Astrocyte (in vitro differentiated cells and primary cell): ENCODE measurements at places on chromosomes 5 and 9. TPM values are rescaled to one million over a fixed set of nuclear protein-coding genes. Genes with fewer than 3 reads are reported as not detected.
A peak's percentile ranks its signal among the peaks of the same experiment; 100 is the strongest.

- H3K4me1 ChIP-seq = peaks cover 14% of the 10 kb centered on the region
- no peaks in the 10 kb centered on the region for H3K27me3 ChIP-seq
- DNase-seq = peak; percentile 22
- H3K27ac ChIP-seq = peak overlapping the region; percentile 55
- H3K36me3 ChIP-seq = no peaks in the 10 kb centered on the region
Measured at GRCh38 chr5:2686321-2687124, 65.0 kb downstream of the IRX2 start.

DNA sequence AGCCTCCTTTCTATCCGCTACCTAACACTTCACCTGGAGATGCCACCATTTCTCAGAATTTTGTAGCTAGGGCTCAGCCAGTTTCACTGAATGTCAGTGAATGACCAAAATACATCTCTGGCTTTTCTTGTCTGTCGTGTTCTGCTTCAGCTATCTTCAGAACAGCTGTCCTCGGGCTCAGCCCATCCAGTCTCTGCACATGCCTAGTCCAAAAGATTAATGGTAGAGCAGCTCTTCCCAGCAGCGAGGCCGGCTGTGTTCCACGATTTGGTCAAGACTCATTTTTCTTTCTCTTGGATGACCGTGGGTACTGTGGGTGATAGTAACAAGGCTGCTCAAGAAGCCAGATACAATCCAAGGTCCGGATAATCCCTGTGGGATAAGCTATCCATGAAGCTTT is 342.8 kb downstream of the GABRG2 start:
- no peak overlapping the region for H3K27ac ChIP-seq
- no peak for DNase-seq
- H3K36me3 ChIP-seq = no peaks in the 10 kb centered on the region
- no peak overlapping the region for H3K4me3 ChIP-seq
- no peaks in the 10 kb centered on the region for H3K4me1 ChIP-seq

- no peaks in the 10 kb centered on the region for H3K27me3 ChIP-seq
- H3K4me3 ChIP-seq = no peak overlapping the region
- no peaks in the 10 kb centered on the region for H3K4me1 ChIP-seq
- no peaks in the 10 kb centered on the region for H3K36me3 ChIP-seq
- peak; percentile 8 for DNase-seq
- H3K27ac ChIP-seq = no peak overlapping the region
Measured at GRCh38 chr5:94196953-94197352, 421.5 kb downstream of the KIAA0825 start.

The CORO2A gene
- 11.1 TPM in 2 replicates for total RNA-seq

GRCh38 chr9:133101356-133102189 is 19.5 kb downstream of the RALGDS start:
- no peaks in the 10 kb centered on the region for H3K4me1 ChIP-seq
- peaks cover 13% of the 10 kb centered on the region for H3K36me3 ChIP-seq

The FGD3 gene
- 0.09 TPM in 1 of 2 replicates, not detected in the other for total RNA-seq

GRCh38 chr5:52943285-52943684 is 45.9 kb upstream of the ITGA2 start:
- no peak overlapping the region for H3K4me3 ChIP-seq
- peaks cover 5% of the 10 kb centered on the region for H3K4me1 ChIP-seq
- no peak for DNase-seq
- no peaks in the 10 kb centered on the region for H3K27me3 ChIP-seq

DNA sequence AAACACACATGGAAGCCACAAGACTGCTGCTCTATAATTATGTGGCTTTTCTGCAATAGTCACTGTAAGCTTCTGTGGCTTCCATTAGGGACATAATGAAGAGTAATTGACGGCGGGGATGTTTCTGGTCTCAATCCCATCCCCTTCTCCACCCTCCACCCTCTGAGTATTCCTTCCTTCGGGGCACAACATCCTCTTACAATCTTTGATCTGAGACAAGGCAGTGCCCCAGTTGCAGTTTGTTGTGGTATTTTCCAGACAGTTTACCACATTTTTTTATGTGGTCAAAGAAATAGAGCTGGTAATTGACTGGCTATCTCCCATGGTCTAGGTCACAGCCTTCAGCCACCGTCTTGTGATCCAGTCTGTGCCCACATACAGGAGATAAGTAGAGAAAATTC is 277.7 kb downstream of the NR2F1-AS1 start:
- H3K36me3 ChIP-seq = no peaks in the 10 kb centered on the region
- H3K27ac ChIP-seq = no peak overlapping the region
- peak; percentile 40 for DNase-seq
- H3K4me1 ChIP-seq = peaks cover 19% of the 10 kb centered on the region

DNA sequence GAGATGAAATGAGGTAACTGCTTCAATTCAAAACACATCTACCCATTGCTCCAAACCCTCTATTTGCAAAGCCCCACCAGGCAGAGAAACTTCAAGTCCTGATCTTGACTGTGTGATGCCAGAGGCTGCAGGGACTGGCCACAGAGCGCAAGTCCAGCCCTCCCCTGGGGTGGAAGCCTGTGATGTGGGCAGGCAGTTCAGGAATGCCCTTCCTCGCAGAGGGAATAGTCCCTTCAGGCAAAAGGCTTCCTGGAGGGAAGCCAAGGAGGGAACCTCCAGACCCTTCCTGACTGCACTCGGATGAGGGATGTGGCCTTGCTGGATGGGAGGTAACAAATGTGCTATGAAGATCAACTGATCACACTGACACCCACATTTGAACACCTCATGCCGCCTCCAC is 131.2 kb downstream of the SLIT3 start:
- no peak overlapping the region for H3K27ac ChIP-seq

DNA sequence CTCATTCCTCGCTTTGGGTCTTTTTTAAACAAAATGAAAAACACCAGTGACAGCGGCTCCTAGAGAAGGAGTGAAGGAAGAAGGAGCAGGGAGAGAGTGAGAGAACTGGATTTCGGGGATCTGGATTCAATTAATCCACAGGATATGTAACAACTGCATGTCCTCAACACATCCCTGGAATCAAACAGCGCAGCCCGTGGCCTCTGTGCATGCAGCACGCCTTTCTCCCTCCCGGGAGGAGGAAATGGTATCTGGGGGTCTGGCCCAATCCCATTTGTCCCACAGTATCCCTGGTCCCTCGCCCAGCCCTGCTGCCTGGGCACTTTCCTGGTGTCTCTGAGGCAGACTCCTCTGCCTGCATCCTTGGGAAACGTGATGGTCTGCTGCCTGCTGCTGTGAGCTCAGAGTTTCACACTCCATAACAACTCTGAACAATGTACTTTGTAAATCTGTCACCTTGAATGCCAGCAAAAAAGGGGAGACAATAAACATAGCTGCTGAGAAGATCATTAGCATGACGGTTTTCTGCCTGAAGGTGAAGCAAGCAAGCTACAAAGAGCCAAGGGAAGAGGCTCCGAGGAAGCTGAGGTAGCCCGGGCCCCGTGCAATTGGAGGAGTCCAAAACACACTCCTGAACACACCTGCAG is 56.1 kb downstream of the PTCH1 start:
- DNase-seq = no peak
- H3K27ac ChIP-seq = no peak overlapping the region
- peaks cover 4% of the 10 kb centered on the region for H3K36me3 ChIP-seq
- H3K4me1 ChIP-seq = peaks cover 21% of the 10 kb centered on the region
- H3K4me3 ChIP-seq = no peak overlapping the region

DNA sequence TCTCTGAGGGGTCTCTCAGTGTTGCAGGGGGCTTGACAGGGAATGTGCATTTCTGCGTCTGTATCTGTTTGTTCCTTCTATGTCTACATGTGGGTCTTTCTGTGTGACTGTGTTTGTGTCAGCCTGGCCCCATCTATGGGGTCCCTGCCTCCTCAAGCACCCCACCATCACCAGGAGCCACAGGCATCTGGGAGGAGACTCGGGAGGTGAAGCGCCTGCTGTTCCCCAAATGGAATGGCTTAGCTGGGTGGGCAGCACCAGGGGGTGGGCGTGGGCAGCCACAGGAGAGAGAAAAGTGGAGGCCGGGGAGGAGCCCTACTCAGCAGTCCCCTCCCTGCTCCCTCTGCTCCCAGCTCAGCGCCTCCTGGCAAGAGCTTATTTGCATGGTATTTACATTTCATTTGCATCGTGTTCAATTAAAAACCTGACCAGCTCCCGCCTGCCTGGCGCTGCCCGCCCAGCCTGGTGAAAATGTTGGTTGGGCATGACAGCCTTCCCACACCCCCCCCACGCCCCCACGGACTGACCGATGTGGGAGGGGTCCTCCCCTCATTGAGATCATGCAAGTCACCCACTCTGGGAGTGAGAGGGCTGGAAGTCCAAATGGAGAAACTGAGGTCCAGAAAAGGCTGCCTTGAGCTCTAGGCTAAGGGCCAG is 50.5 kb downstream of the CXXC5 start:
- H3K27ac ChIP-seq = peak overlapping the region; percentile 92
- no peaks in the 10 kb centered on the region for H3K27me3 ChIP-seq
- H3K36me3 ChIP-seq = no peaks in the 10 kb centered on the region
- H3K4me3 ChIP-seq = no peak overlapping the region

GRCh38 chr5:98794414-98795080 is 21.1 kb downstream of the RGMB start:
- H3K4me1 ChIP-seq = peaks cover 11% of the 10 kb centered on the region
- H3K27ac ChIP-seq = no peak overlapping the region
- H3K36me3 ChIP-seq = peaks cover 19% of the 10 kb centered on the region
- H3K4me3 ChIP-seq = no peak overlapping the region
- no peak for DNase-seq
- H3K27me3 ChIP-seq = no peaks in the 10 kb centered on the region

- no peak for DNase-seq
- H3K4me3 ChIP-seq = no peak overlapping the region
- peaks cover 3% of the 10 kb centered on the region for H3K27me3 ChIP-seq
Measured at GRCh38 chr9:89543621-89544278, 45.8 kb upstream of the SEMA4D start.

The PHF24 gene
- 0.07 and 0.16 TPM in 2 replicates for total RNA-seq

DNA sequence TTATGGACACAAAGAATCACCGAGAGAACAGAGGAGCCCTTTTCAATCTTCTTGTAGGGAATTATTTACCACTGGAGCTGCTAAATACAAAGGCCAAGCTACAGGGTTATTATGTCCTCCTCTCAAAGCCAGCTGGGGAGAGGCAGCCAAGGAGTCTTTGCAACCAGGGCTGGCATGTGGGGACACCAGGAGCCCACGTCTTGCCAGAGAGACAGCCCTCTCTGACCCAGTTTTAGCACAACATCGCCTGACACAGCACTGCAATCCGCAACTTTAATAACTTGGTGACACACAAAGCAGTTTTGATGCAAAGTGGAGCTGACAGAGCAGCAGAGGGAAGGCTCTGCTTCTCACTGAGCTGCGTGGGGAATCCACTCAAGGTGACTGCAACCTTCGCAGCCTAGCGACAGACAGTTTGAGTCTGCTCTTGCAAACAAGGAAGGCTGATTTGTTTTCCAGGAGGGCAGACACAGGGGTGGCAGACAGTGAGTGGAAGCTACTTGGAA is 33.6 kb downstream of the TLR4 start:
- no peak overlapping the region for H3K27ac ChIP-seq
- no peak for DNase-seq
- no peaks in the 10 kb centered on the region for H3K36me3 ChIP-seq
- peaks cover 9% of the 10 kb centered on the region for H3K4me1 ChIP-seq
- no peak overlapping the region for H3K4me3 ChIP-seq

- H3K27me3 ChIP-seq = peaks cover 11% of the 10 kb centered on the region
- H3K4me3 ChIP-seq = no peak overlapping the region
- DNase-seq = no peak
- no peaks in the 10 kb centered on the region for H3K36me3 ChIP-seq
- no peaks in the 10 kb centered on the region for H3K4me1 ChIP-seq
- H3K27ac ChIP-seq = no peak overlapping the region
Measured at GRCh38 chr9:130333712-130334062, 68.1 kb downstream of the HMCN2 start.

DNA sequence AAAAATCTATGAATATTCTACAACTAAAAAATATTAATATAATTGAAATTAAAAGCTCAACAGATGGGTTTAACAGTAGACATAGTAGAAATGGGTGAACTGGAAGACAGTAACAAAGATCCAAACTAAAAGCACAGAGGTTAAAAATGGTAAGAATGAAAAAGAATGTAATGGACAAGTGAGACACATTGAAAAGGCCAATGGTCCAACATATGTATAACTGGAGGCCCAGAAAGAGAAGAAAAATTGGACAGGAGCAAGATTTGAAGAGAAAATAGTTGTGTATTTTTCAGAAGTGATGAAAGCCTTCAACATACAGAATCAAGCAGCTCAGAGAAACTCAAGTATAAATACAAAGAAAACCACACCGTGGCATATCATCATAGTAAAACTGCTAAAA is 58.6 kb downstream of the PCDHGC5 start:
- H3K4me3 ChIP-seq = no peak overlapping the region
- peaks cover 4% of the 10 kb centered on the region for H3K36me3 ChIP-seq
- no peaks in the 10 kb centered on the region for H3K27me3 ChIP-seq
- no peak overlapping the region for H3K27ac ChIP-seq

GRCh38 chr9:69857131-69857530 is 36.5 kb downstream of the CFAP95 start:
- DNase-seq = peak; percentile 80
- no peaks in the 10 kb centered on the region for H3K36me3 ChIP-seq
- H3K27ac ChIP-seq = no peak overlapping the region
- H3K4me1 ChIP-seq = peaks cover 13% of the 10 kb centered on the region
- H3K4me3 ChIP-seq = no peak overlapping the region
- no peaks in the 10 kb centered on the region for H3K27me3 ChIP-seq

The ANKRD34B gene
- 0.10 and 0.20 TPM in 2 replicates for total RNA-seq
